ENCODE measurements at places on chromosomes 1 and 21.

GRCh38 chr1:95233737-95234500 lies at the start of gene RWDD3:
TSS of gene RWDD3 (plus strand) at chr1:95234210. CDS start at chr1:95234231, 21 bp downstream.
- DNase-seq: peak; percentile 40

DNA sequence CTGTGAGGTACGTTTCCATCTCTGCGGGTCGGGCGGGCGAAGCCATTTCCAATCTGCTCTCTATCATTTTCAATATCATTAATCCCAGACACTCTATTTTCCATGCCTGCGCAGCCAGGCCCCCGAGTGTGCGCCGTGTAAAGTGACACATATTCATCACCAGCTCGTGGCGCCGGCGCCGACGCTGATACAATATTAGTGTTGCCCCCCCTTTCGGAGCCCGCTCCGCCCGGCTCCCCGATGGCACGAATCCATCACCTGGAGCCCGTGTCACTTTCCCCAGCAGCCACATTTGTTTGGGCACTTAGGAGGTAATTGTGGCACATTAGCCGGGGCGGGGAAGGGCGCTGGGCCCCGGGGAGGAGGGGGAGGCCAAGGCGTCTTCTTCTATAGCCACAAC lies 33.7 kb upstream of the DMBX1 start:
- no peak for DNase-seq

GRCh38 chr1:20775700-20776099 lies 11.4 kb downstream of the HP1BP3 start:
- DNase-seq: no peak

DNA sequence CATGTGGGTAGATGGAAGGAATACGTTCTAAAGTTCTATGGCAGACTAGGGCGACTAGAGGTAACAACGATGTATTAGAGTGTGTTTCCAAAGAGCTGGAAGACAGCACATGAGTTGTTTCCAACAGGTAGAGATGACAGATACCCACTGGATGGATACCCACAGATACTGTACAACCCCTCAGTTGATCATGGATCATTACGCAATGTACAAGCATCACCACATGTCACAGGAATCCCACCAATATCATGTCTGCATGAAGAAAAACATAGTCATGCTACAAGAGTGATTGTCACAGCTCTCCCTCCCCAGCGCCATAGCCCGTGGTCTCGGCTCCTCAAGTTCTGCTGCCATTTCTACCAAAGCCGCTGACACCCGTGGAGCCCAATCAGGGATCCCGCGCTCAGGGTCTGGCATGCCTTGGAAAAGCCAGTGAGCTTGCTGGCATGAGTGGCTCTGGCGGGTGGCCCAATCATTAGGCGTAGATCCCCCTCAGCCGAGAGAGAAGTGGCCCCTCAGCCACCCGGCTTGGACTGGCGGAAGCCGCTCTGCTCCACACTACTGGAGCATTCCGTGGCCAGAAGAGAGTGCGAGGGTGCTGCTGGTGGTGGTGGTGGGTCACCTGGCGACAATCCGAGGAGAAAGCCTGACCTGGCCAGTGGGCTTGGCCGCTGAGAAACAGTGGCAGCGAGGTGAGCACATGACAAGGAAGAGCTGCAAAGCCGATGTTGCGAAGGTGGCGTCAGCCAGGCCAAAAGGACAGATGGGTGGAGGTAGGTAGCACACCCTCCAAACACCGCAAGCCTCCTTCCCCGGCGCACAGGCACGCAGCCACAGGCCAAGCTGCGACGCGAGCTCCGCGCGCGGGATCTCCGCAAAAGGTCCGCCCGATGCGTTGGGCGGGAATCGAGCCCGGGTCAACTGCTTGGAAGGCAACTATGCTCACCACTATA lies 65.7 kb upstream of the FCGR2A start:
- no peak for DNase-seq

GRCh38 chr1:205748403-205749233 lies 1.4 kb downstream of the NUCKS1 start:
- DNase-seq: peak; percentile 51

- DNase-seq: no peak
Measured at GRCh38 chr1:115757856-115758255, 10.7 kb downstream of the CASQ2 start.

DNA sequence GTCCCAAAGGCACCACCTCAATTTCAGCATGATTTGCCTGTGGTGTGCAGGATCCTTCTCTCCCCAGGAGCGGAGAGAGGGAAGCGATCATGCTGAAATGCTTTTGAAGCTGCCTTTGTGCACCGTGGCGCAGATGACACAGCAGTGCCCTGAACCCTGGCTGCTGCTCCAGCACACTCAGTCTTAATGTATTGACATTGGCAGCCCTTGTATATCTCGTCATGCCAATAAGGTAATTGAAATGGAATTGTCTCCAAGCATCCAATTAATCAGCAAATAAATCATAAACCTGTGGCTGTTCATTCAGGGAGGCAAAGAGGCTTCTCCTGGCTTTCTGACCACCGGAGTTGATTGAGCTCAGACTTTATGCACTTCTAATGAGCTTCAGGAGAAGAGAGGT lies 139.8 kb downstream of the KAZN start:
- no peak for DNase-seq

DNA sequence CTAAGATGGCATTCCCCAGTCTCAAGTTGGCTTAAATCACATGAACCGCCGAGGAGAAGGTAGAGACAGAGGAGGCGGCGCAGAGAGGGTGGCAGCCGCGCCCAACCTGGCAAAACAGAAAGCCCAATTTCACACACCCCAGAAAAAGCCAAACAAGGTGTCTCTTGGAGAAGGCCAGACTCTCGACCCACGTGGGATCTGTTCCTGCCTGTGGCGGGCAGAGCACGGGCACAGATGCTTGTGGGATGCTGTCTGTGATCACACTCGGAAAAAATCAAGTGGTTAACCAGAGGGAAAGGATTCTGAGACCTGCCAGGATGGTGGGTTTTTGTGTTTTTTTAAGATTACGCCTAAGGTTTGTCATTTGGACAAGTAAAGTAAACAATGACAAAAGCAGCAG lies 80.7 kb downstream of the MRPL37 start:
- DNase-seq: no peak

DNA sequence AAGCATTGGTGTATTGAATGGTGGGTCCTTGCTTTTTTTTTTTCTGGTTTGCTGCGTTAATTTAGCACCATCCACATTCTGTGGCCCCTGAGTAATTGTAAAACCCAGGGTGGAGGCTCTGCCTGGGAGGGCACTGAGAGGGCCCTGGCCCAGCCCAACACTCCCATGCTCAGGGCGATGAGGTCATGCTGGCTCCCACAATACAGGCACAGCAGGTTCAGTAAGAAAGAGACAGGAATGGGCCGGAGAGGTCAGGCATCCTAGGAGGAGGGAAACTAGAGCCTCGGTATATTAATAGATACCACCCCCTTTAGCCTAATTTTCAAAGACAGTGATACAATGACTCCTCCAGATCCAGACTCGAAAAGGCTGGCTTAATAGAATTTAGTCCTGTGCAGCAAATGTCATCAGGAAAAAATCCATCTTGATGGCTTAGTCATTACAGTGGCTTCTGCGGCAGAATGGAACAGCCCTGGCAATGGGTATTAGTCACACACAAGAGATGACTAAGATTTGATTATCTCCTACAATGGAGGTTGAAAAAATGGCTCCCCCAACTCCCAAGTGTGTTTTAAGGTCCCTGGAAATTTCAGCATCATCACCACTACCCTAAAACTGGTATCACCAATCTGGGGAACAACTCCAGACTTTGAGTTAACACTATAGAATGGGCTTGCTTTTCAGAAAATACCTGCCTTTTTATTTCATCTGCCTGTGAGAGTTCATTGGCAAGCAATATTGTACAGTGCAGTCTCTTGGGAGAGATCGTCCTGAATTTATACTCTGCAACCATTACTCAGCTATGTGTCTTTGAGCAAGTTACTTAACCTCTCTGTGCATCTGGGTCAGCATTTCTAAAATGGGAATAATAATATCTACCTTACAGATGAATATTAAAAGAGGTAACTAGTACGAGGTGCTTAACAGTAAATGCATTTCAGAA lies 43.9 kb upstream of the LYST start:
- DNase-seq: no peak

DNA sequence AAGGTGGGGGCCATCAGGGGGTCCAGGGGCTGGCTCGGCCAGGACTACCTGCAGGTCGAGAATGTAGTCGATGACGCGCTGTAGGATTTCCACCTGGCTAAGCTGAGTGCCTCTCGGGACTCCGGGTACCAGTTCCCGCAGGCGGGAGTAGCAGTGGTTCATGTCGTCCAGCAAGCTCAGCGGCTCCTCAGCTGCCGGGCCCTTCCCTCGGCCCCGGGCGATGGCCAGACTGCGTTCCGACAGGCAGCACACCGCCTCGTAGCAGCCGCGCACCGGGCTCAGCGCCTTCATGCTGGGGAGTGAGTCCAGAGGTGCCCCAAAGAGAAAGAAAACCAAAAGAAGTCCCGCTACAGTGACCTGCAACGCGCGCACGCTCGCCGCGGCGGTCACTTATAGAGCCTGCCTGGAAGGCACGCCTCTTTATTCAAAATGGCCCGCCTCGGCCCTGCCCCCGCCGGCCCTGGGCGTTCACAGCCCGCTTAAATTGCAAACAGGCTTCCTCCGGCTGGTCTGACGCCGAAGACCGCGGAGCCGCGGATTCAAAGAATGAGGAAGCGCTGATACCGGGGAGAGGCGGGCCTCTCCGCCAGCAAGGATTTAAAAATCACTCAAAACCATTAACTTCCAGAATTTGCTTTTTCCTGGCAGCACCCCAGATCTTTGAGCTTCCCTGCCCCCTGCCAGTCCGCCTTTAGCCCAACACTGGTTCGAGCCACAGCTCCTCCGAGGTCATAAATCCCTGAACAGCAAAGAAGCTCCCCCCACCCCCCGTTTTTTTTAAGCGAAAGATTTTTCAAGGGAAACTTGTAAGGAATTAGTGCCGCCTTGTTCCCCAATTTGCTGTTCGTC lies at the start of gene ID3:
ID3 (minus strand) TSS at position 366 of the 849 bp plus-strand sequence; CDS start at position 291, 75 bp downstream.
- DNase-seq: peak; percentile 65

GRCh38 chr1:204799630-204800029 lies 71.0 kb upstream of the NFASC start:
- no peak for DNase-seq

DNA sequence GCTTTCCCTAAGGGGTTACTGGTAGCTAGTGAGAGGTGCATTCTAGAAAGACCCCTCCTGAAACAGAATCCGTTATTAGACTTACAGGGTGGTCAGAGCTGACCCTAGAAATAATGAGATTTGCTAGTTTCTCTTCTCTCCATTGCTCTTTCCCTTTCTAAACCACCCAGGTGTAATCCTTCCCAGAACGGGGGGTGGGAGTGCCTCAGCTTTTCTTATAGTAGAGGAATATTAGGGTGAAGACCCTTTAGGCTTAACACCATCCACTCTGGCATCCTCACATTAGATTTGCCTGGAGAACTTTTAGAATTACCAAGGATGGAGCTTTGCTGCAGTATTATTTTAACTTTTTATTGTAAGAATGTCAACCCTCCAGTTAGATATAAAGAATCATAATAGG lies 49.4 kb downstream of the CAPN9 start:
- DNase-seq: no peak

- no peak for DNase-seq
Measured at GRCh38 chr1:230753586-230754251, 6.5 kb downstream of the CAPN9 start.

DNA sequence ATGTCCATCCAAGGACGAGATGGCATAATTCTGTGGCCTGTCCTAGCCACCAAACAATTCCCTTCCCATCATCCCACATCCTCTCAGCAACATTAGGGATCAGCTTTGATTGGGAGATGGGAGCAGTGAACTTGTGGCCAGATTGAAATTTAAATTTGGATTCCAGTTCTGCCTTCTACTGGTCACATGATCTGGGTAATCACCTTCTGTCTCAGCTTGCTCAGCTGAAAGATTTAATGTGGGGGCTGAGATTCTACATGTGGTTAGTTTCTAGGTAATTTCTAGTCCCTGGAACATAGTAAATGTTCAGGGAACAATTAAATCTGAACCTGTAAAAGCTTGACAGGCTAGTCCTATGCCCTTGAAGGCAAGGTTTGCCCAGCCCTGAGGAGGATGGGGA lies 3.2 kb downstream of the MYOCOS start:
- DNase-seq: no peak

- no peak for DNase-seq
Measured at GRCh38 chr1:236128646-236129178, 13.6 kb upstream of the GPR137B start.

DNA sequence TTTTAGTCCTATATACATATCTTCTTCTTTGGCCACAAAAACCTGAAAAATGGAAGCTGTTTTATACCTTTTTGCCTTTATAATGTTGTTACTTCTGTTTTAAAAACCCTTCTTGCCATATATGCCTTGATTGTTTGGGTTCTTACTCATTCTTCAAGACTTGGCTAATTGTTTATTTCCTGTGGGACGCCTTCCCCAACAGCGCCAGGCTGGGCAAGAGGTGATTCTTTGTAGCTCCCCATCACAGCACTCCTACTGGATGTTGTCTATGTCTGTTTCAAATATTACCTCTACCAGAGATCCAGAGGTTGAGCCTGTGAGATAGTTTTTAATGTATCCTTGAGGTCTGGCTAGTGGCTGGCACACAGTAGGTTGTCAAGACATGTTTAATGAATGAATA lies 73.2 kb upstream of the CYP2J2 start:
- DNase-seq: no peak
